Activated CD4-positive, CD25-positive, alpha-beta regulatory T cell (primary cell): ENCODE measurements at places on chromosomes 1 and 21.

- DNase-seq, result no peak
Measured at GRCh38 chr1:182388392-182389134, 3.0 kb downstream of the GLUL start.

- no peak for DNase-seq
Measured at GRCh38 chr21:36377391-36377842, 7.8 kb upstream of the CHAF1B start.

DNA sequence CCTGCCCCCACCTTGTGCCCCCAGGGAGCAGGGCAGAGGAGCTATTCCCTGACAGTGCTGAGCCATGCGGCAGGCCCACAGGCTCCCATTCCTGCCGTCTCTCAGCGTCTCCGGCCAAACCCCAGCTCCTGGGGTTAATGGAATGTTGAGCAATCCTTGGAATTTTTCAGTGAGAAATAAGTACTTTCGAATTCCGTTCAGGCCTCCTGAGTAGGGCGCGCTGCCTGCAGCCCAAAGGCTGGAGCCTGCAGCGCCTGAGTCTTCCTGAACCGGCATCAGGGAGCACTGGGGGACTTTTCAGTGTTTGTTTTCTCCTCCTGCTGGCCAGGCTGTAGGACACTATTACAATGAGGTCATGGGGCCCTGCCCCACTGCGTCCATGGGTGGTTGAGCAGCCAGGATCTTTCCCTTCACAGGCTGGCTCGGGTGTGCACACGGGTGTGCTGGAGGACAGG is 33.3 kb upstream of the CSF1 start:
- DNase-seq, result no peak

DNA sequence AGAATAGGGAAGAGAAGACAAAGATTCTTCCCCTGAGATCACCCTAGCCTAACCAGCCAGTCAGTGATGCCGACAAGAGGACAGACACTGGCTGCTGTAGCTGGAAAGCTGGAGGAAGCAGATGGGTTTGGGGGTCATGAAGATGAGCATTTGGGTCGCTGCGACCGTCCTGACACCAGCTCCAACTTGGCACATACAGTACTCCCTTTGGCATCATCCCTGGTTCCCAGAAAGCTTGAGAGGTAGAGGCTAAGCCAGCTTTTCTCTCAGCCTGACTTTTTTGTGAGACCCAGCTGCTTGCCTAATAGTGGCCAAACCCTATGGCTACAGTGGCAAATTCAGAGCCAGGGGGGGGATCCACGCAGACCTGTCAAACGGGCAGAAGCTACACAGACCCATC is 43.0 kb upstream of the IKBKE start:
- no peak for DNase-seq

- DNase-seq, result no peak
Measured at GRCh38 chr1:6731905-6732304, 30.3 kb upstream of the DNAJC11 start.

DNA sequence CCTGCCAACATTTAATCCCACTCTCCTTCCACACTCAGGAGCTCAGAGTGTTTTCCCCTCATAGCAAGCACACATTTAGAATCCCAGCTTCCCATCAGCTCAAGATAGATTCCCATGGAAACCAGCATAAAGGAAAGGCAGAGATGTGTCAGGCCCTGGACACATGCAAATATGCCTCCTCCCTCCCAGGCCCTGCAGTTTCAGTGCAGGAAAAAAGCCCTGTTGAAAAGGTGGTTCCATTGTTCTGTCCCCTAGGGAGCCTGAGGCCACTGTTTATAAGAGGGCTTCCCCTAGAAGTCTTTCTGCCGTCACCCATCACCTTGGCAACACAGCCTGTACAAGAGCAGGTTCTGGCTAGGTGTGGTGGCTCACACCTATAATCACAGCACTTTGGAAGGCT is 3.6 kb downstream of the CACNA1S start:
- no peak for DNase-seq

GRCh38 chr1:87466621-87467020 is 137.9 kb downstream of the LMO4 start:
- no peak for DNase-seq

GRCh38 chr1:159066108-159066507 is 10.5 kb downstream of the AIM2 start:
- DNase-seq, result no peak

DNA sequence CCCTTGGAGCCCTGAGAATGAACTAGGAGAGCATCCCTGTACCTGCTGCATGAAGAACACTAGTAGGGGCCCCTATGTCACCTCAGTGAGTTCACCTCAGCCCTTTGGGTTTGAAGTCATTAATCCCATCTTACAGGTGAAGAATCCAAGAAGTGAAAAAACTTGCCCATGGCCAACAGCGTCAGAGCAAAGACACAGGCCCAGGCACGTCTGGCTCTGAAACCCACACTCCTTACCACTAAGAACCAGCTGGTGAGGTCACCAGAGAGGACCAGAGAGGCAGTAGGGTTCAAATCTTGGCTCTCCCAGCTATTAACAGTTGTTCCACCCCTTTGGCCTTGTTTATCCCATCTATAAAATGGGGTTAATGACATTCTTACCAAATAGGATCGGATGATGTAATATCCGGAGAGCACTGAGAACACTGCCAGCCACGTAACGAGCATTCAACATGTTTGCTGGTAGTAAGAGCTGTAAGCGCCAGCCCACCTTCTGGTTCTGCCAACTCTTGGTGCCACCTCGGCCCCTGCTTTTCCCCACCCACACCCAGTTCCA is 8.8 kb downstream of the MATN1 start:
- no peak for DNase-seq

- DNase-seq, result no peak
Measured at GRCh38 chr1:2193514-2194281, 874 bp downstream of the FAAP20 start.
